ENCODE measurements at places on chromosomes 1 and 21. TPM values are rescaled to one million over a fixed set of nuclear protein-coding genes. Genes with fewer than 3 reads are reported as not detected.

The HTR6 gene
- total RNA-seq: not detected

The TENT5C gene
- total RNA-seq: 10.2 TPM

The PITHD1 gene
- total RNA-seq: 46.9 TPM

GRCh38 chr1:187228790-187229189 lies 400.0 kb downstream of the PLA2G4A start:
- no peak for DNase-seq
- no peaks in the 10 kb centered on the region for H3K4me1 ChIP-seq
- no peak overlapping the region for H3K27ac ChIP-seq
- no peak overlapping the region for H3K4me3 ChIP-seq
- no peaks in the 10 kb centered on the region for H3K27me3 ChIP-seq

DNA sequence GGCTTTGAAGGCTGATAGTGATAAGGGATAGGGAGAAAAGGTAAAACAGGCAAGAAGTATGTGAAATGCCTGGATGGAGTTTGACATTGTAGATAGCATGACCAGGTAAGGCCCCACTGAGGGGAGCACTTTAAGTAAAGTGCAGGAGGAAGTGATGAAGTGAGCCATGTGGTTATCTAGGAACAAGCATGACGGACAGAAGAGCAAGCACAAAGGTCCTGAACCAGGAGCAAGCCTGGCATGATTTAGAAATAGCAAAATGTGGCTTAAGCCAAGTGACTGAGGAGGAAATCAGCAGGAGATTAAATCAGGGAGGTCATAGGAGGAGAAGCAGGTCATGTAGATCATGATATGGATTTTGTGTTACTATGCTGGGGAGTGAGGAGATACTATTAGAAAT lies 129.2 kb downstream of the GLUL start:
- DNase-seq: no peak
- peaks cover 9% of the 10 kb centered on the region for H3K4me1 ChIP-seq
- H3K4me3 ChIP-seq: no peak overlapping the region

DNA sequence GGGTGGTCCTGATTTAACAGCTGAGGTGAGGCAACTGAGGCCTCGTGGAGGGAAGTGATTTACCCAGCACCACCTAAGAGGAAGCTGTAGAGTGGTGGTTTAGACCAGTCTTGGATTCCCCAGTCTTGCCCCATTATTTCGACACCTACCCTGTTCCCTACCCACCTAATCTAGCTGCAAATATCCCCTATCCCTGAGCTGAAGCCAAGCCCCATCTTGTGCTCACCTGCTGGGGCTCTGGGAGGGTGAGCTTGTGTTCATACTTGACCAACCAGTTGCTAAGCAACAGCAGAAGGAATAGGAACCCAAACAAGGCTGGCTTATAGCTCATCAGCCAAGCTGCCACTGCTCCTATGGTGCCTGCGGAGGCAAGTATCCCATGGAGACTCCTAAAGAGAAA lies 2.0 kb downstream of the TEX46 start:
- no peak for DNase-seq
- no peak overlapping the region for H3K4me3 ChIP-seq
- no peaks in the 10 kb centered on the region for H3K27me3 ChIP-seq
- no peaks in the 10 kb centered on the region for H3K36me3 ChIP-seq
- H3K4me1 ChIP-seq: no peaks in the 10 kb centered on the region

GRCh38 chr1:90007979-90008404 lies 13.1 kb downstream of the ZNF326 start:
- no peak overlapping the region for H3K27ac ChIP-seq
- no peak overlapping the region for H3K4me3 ChIP-seq
- no peaks in the 10 kb centered on the region for H3K27me3 ChIP-seq
